ENCODE measurements at places on chromosomes 13 and 19.
A peak's percentile ranks its signal among the peaks of the same experiment; 100 is the strongest.

GRCh38 chr13:33787051-33787591 lies 30.8 kb upstream of the RFC3 start:
- DNase-seq, result peak; percentile 1

- DNase-seq, result peak; percentile 2
Observed at GRCh38 chr13:76016799-76017400, 380.8 kb downstream of the LMO7 start.

DNA sequence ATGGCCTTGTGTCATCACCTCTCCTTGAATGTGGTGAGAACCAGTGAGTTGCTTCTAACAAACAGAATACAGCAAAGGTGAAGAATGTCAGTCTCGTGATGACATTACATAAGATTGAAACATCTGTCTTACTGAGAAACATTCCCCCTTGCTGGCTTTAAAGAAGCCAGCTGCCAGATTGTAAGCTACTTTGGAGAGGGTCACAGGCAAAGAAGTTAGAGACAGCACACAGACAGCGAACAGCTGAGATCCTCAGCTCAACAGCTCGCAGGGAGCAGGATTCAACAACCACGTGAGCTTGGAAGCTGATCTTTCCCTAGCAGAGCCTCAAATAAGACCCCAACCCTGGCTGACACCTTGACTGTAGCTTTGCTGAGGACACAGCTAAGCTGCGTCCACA lies 367.9 kb downstream of the LIG4 start:
- no peak for DNase-seq

DNA sequence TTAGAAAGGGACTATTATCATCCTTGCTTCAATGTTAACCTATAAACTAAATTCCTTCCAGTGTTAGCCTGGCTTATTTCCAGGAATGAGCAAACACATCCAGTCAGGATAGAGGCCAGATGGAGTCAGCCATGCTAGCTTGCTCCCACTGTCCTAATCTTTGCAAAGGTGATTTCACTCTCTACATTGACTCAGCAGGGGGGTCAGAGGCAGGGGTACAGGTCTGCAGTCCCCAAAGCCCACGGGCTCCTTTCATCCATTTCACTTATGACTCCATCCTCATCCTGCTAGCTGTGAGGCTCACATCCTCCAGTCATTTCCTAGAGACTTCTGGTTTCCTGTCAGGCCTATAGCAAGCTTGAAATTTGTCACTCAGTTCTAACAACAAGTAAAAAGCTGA lies 63.4 kb upstream of the CEACAM8 start:
- no peak for DNase-seq

DNA sequence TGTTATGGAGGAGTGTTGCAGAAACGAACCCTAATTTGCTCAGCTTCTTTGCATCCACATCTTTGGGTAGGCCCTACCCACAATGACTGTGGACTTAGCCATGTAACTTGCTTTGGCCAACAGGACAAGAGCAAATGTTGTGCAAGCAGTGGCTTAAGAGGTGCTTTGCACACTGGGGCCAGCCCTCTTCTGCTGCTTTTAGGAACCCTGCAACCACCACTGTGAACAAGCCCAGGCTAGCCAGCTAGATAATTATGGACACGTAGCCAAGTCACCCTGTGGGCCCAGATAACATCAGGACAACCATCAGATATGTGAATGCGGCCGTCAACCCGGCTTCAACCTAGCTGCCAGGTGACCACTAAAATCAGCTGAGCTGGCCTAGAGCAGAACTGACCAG lies 17.1 kb downstream of the C19orf47 start:
- DNase-seq, result no peak

DNA sequence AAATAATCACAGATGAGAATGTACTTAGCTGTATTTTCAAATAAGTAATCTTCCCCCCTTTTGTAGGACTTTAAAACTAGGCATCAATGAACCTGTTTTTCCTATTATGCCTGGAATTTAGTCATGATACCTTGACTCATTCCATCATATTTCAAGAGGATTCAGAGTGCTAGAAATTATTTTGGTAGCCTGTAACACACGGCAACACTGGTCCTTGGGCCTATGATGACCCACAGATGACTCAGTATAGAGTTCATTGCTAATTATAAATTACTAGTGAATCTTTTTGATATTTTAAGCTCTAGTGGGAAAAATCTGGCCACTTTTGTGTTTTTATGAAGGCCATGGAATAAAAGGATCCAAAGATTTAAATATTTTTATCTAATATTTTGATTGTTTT lies 26.0 kb upstream of the GARRE1 start:
- DNase-seq, result no peak

- no peak for DNase-seq
Observed at GRCh38 chr13:89584058-89584620, 1763.3 kb upstream of the MIR17HG start.

DNA sequence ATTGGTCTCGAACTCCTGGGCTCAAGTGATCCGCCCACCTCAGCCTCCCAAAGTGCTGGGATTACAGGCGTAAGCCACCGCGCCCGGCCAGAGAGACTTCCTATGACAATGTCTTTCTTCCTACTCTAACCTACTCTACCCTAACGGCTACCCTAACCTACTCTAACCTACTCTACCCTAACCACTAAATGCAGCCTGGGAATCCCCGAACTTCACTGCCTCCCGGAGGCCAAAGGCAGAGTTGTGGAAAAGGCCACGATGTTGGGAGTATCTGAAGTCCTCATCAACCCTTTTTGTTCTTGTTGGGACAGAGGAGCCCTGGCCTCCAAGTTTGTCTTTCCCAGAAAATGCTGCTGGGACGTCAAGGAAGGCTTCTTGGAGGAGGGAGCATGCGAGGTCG lies 967 bp upstream of the NR2C2AP start:
- no peak for DNase-seq

DNA sequence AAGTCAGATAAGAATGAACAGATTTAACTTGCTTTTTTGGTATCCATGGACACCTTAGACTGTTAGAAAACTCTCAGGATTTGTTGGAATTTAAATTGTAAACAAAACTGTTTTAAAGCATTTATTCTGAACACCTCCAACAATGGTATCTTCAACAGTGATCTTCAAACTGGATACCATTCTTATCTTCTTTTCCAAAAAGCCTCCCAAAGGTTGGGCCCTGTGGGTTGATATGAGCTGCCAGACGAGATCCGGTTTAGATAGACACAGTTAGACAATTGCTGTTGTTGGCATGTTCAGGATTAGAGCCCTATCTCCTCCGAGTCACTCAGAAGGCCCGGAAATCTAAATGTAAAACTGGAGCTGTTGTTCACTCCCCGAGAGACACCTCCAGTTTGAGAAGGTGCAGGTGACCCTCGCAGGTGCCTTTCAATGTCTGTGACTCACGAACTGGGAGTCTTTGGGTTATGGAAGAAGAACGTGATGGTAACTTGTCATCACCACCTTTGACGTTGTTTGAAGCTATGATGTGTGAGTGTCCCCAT lies 143.6 kb upstream of the RNF113B start:
- DNase-seq, result no peak

DNA sequence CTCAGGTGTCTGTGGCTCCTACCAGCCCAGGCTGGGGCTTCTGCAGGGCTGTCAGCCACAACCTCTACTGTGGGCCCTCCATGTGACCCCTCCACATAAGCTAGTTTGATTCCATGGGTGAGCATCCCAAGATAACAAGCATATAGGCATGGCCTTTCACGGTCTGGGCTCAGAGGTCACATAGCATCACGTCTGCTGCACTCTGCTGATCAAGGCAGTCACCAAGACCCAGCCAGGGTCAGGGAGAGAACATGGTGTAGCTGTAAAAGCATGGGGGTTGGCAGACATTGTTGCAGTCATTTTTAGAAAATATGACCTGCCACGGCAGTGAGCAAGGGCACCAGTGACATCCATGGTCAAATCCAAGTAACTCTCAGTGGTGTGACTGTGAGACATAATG lies 698.8 kb downstream of the UQCRFS1 start:
- no peak for DNase-seq

DNA sequence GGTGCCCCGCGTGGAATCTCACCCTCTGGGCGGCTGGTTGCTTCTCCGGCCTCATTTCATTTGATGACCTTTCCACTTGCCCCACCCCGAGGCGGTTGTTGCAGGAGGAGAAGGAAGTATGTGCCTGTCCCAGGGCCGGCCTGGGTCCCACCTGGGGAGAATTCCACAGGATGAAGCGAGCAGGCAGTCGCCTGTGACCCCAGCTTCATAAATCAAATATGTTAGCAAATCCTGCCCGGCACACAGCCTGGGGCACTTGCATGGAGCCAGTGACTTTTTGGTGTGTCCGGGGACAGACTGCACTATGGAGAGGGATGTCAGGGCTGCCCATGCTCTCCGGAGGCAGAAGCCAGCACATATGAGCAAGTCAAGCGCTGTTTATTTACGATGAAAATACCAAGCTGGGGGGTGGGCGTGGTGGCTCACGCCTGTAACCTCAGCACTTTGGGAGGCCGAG lies 19.7 kb upstream of the ZBTB7A start:
- no peak for DNase-seq

- no peak for DNase-seq
Observed at GRCh38 chr13:34343413-34343940, 525.5 kb downstream of the RFC3 start.

GRCh38 chr13:99653526-99653925 lies 152.3 kb downstream of the TM9SF2 start:
- no peak for DNase-seq

DNA sequence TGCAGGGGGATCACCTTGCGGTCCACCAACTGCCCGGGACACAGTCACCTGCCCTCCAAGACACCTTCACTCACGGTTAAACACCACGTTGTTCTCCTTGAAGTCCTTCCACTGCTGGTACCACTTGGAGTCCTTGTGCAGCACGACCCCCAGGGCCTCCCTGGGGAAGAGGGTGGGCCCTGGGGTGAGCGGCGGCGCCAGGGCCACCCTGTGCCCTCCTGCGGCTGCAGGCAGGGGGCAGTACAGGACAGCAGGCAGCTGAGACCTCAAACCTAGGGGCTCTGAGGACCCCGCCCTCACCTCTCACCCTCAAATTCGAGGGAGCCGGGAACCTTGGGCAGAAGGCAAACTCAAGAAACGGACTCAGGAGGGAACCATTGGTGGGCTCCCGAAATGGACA lies 7.5 kb upstream of the CTXN1 start:
- no peak for DNase-seq

DNA sequence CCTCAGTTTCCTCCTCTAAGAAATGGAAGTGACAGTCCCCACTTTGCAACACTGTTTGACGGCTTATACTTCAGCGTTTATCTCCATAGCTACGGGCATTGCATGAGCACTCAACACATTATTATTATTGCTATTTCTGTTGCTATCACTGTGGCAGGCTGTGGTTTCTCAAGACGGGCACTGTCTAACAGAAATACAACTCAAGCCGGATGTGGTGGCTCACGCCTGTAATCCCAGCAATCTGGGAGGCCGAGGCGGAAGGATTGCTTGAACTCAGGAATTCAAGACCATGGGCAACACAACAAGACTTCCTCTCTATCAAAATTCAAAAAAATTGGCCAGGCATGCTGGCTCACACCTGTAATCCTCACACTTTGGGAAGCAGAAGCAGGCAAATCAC lies 4.9 kb upstream of the ZSWIM4 start:
- no peak for DNase-seq

DNA sequence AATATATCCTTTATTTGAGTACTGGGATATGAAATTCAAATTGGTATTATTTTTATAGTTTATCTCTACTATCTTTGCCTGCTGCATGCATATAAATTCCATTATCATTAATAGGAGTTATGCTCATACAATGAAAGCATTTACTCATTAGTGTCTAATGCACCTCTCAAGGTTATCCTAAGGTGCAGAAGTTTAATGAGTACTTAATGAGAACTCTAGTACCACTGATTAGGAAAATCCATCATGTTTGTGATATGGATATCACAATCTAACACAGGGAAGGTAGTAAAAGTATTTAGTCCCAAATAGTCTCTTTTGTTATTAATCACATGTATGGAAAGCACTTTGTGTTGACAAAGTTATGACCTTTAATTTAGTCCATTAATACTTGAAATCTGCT lies 77.2 kb upstream of the SLC10A2 start:
- DNase-seq, result no peak

DNA sequence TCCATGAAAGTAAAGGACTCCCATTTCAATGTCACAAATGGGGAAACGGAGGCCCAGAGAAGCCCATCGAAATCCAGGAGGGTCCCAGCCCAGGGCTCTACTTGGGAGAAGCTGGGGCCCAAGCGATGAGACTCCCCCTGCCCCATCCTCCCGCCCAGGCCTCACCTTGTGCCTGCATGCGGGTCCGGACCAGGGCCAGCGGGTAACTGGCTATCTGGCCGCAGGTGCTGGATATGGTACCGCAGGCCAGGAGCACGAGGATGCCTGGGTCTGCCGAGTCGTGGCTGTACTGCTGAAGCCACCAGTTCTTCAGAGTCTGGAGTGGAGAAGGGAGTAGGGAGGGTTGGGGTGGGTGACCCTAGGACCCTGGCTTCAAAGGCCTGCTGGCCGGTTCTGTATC lies 10.4 kb upstream of the SLC25A41 start:
- no peak for DNase-seq

- DNase-seq, result peak; percentile 14
Observed at GRCh38 chr19:51514866-51515481, 13.4 kb upstream of the SIGLEC12 start.

DNA sequence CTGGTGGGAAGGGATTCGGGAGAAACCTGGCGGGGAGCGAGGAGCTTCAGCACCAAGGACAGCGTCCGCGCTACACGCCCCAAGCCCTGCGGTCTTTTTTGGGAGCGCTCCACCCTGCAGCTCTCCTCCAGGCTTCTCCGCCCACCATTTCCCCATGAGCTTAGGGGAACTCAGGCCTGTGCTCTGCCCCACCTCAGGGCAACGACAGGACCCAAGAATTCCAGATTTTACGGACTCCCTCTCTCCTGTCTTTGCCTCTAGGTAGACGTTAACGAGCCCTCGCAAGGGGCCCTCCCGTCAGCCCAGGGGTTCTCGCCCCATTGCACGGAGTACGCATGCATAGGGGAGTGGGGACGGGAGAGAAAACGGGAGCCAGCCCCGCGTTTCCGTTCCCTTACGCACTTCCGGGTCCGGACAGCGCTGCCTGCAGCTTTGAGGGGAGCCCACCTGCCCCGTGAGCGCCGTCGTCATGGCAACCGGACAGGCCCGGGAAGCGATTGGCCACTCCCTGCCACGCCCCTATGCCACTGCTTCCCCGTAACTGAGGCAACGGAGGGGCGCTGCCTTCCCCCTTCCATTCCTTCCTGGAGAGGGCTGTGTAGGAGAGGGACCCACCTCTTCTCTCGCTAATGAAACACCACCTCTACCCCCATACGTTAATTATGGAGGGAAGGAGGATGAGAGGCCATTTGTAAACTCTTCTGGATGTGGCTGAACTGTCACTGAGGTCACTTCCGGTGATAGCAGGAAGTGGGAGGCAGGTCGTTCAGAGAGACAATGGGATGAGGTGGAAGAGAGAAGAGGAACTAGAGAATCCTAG lies 20.8 kb downstream of the NOVA2 start:
- DNase-seq, result peak; percentile 61

DNA sequence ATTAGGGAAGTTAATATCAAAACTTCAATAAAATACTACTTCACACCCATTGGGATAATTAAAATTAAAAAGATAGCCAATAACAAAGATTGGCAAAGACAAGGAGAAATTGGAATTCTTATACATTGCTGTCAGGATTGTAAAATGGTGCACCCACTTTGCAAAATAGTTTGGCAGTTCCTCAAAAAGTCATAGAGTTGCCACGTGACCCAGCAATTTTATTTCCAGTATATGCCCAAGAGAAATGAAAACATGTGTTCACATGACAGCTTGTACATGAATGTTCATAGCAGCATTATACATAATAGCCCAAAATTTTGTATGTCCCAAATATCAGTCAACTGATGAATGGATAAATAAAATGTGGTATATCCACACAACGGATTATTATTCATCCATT lies 3.3 kb downstream of the MBD3L1 start:
- no peak for DNase-seq

Data from activated naive CD8-positive, alpha-beta T cell treated with anti-CD3 and anti-CD28 coated beads for 36 hours (primary cell).